ENCODE measurements at places on chromosomes 13 and 19. TPM values are rescaled to one million over a fixed set of nuclear protein-coding genes. Genes with fewer than 3 reads are reported as not detected.

KLK12 gene
- not detected for total RNA-seq

FARSA gene
- 65.8 TPM for total RNA-seq

ADAMTS10 gene
- total RNA-seq, result not detected

POGLUT2 gene
- 31.3 TPM for total RNA-seq

WDR88 gene
- not detected for total RNA-seq

TTC9B gene
- not detected for total RNA-seq

TEX101 gene
- not detected for total RNA-seq

GMIP gene
- 4.6 TPM for total RNA-seq

ZSCAN1 gene
- total RNA-seq, result not detected

ADGRE3 gene
- not detected for total RNA-seq

YJEFN3 gene
- total RNA-seq, result 1.0 TPM

CERS1 gene
- total RNA-seq, result 6.1 TPM

ATP4A gene
- not detected for total RNA-seq

GRIK5 gene
- 10.3 TPM for total RNA-seq

RFPL4AL1 gene
- 1.1 TPM for total RNA-seq

GRCh38 chr19:3857449-3858003 is 11.3 kb downstream of the ZFR2 start:
- peak; percentile 62 for DNase-seq

- DNase-seq, result no peak
These were observed 27.7 kb upstream of the ARGLU1 start for GRCh38 chr13:106595625-106596024.

GRCh38 chr13:75123428-75123827 is 358.5 kb downstream of the TBC1D4 start:
- no peak for DNase-seq

DNA sequence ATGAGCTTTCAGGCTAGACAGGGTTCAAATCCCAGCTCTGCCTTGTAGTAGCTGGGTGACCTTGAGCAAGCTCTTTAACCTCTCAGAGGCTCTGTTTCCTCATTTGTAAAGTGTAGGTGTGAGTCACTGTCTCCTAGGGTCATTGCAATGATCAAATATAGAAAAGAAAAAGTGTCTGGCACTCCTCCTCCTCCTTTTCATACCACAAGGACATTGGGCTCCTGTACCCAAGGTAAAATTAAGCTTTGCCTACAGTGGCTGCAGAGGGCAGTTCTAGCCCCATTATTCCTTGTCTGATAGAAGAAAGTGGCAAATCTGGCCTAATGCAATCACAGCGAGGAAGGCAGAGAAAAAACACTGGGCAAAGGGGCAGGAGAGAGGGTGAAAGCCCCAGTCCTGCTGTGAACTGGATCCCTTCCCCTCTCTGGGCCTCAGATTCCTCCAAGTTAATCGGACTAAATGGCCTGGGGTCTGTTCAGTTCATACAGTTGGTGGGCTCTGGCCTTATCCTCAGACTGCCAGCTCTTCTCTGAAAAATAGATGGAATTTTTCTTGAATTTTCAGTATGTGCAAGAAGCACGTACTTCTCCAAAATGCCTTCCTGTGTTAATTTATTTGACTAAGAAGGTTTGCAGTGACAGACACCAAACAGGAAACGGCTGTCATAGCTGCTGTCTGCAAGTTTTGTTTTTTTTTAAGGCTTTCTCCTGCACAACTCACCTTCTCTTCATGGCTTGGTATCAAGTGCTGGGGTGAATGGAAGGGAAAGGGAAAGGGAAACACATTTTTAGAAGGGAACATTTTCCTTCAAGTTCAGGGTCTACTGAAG is 35.3 kb downstream of the RGCC start:
- DNase-seq, result no peak

- DNase-seq, result no peak
These were observed 32.3 kb downstream of the WASF3 start for GRCh38 chr13:26589754-26590153.

GRCh38 chr19:9729162-9729561 is 39.4 kb downstream of the ZNF846 start:
- DNase-seq, result no peak

- DNase-seq, result peak; percentile 23
These were observed 9.4 kb downstream of the SCGB2B2 start for GRCh38 chr19:34667349-34668076.

GRCh38 chr13:30928978-30929377 is 3.5 kb upstream of the TEX26 start:
- DNase-seq, result no peak

GRCh38 chr19:38277549-38277948 is 13.2 kb downstream of the SPINT2 start:
- DNase-seq, result no peak

- no peak for DNase-seq
These were observed 140.0 kb downstream of the MYO16 start for GRCh38 chr13:108769213-108770070.

GRCh38 chr13:23811366-23812062 is 77.7 kb downstream of the MIPEP start:
- DNase-seq, result no peak

- DNase-seq, result peak; percentile 37
These were observed 11.5 kb downstream of the CIB3 start for GRCh38 chr19:16161840-16162239.

GRCh38 chr13:62087124-62087523 is 671.5 kb upstream of the PCDH20 start:
- no peak for DNase-seq

GRCh38 chr13:67308004-67308772 is 78.1 kb upstream of the PCDH9 start:
- no peak for DNase-seq

DNA sequence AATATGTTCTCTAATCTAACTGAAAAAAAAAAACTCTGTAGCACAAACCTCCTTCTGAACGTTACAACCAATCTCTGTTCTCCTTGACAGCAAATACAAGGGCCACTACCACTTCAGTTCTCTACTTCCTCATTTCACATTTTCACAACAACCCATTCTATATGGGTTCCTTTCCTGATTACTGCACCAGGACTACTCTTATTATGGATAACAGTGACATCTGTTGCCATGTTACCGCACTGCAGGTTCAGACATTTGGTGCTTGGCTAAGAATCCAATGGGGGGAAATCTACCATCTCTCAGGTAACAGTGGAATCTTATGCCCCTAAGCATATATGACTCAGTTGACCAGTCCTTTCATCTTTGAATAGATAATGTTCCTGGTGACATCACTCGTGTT is 11.6 kb upstream of the FPR3 start:
- no peak for DNase-seq

- DNase-seq, result no peak
These were observed 5.1 kb downstream of the ZSWIM9 start for GRCh38 chr19:48175578-48175977.

- DNase-seq, result no peak
These were observed 497.2 kb downstream of the DIAPH3 start for GRCh38 chr13:59666504-59666903.

GRCh38 chr13:76213423-76213904 is 577.3 kb downstream of the LMO7 start:
- DNase-seq, result no peak

- no peak for DNase-seq
These were observed 2.1 kb downstream of the SNAPC2 start for GRCh38 chr19:7921967-7922835.

GRCh38 chr13:77674852-77675251 is 22.6 kb upstream of the SLAIN1 start:
- no peak for DNase-seq

DNA sequence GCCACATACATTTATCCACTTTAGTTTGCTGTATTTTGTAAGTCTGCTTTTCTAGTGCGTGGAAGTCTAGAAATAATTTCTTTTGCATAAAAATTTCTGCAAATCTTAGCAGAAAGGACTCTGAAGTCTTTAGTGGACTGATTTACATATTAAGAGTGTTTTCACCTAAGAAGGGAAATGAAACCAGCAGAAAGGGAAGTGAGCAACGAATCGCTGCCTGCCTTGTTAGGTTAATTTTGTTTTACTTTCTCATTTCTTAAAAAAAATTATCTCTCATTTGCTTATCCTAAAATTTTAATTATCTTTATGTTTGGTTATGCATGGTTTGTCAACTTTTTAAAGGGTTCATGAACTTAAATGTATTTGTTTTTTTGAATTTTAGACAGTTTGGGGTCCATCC is 767 bp upstream of the GPR18 start:
- DNase-seq, result no peak

DNA sequence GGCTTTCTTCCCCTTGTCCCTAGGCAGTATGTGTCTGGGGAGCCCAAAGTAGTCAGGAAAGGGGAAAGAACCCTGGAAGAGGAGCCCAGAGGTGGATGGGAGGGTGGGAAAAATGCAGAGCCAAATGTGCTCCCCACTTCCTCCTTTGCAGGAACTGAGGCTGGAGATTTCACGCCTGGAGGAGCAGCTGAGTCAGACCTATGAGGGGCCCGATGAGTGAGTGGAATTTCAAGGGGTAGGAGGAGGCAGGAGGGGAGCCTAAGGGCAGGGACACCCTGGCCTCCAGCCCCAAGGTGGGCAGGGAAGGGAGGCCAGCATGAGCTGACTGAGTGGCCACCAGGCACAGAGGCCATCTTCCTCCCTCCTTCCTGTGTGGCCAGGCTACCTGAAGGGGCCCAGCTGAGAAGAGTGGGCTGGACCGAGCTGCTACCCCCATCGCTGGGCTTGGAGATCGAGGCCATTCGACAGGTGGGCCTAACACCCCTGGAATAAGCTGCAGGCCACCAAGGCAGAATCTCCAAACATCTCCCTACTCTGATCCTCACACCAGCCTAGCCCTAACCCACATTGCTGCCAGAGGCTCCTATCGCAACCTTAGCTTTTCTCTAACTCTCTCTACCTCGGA is 14.3 kb downstream of the PTH2 start:
- DNase-seq, result no peak

DNA sequence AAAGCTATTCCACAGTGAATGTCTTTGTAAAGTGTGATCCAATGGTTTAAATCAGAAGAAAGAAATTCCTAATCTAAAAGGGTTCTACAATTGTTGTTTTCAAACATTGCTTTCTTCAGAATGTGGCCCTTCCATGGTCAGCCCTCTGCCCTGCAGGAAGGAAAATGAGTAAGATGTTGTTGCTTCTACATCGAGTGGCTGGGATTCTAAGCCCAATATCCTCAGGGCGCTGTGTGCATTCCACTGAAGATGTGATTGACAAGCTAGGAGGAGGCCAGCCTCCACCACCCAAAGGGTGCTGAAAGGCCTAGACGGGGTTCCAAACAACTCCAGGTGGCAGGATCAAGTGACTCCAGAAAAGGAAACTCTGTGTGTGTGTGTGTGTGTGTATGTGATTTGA is 316.9 kb upstream of the TSHZ3 start:
- no peak for DNase-seq

- no peak for DNase-seq
These were observed 32.8 kb downstream of the RAP2A start for GRCh38 chr13:97466722-97467121.

DNA sequence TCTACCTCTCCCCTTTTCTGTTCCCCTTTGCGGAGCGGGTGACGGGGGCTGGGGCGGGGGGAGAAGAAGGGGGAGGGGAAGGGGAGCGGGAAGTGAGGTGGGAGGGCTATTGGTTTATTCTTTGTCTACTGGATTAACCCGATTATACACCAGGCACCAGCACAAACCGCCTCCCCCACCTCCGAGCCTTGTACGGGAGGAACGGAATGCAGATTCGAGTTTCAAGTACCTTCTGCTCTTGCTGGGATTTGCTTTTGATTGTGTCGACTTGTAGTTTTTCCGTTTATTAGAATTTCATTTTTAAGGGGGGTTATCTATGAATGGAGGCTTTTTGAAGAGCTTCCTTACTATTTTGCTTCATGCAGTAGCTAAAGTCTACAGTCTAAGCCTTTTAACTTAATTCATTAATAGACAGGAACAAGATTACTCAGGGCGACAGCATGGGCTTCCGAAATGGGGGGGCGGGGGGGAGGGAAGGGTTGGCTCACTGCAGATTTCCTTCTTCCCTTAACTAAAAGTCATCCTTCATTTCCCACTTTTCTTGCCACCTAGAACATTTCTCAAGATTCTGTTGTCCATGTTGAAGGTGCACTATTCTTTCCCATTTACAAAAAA is 937 bp upstream of the SPRY2 start:
- peak; percentile 90 for DNase-seq

- DNase-seq, result no peak
These were observed 9.1 kb downstream of the PCDH17 start for GRCh38 chr13:57640607-57641006.

DNA sequence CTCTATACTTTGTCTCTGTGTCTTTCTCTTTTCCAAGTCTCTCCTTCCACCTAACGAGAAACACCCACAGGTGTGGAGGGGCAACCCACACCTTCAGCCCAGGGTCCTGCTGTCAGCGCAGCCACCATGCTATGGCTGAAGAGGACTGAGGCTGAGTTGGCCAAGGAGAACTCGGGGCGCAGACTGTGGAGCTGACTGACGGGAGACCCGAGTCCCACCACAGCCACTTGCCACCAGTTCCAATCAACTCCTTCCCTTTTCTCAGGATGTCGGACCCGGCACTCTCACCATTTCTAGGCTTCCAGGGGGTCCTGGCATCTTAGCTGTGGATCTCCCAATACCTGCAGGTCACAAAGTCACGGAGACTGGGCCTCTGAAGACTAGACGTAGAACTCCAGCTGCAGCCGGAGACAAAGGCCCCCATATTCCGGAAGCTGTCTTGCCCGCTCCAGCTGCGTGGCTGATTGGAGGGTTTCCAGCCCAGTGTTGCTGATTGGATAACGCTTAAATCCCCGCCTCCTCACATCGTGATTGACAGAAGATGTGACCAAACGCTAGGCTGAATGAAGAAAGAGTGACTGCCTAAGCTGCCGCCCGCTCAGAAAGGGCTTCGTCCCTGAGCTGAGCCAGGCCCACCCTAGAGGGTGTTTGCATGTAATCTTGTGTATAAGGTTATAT is 63.6 kb downstream of the ZNF429 start:
- DNase-seq, result peak; percentile 8

GRCh38 chr13:44292545-44292944 is 81.1 kb upstream of the SERP2 start:
- no peak for DNase-seq

DNA sequence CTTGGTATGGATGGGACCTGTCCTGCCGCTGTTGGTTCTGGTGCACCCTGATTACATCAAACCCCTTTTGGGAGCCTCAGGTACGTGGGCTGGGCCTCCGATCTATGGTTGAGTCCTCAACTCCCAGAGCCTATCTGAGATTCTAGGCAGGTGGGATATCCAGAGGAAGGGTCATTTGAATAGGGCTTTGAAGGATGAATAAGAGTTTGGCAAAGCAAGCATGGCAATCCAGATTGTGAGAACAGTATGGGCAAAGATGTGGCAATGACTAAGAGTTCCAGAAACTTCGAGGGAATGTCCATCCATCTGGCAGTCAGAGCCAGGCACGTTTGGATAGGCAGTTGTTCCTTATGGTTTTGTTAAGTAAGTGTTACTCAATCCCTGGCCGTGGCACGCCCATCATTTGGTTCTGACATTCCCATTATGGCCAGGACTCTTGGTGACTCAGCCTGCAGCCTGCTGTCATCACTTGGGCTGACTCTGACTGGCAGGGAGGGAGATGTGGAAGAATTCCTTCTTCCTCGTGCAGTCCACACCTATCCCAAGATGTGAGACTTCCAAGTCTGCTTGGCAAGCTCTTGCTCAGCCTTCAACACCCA is 21.5 kb downstream of the CYP4F22 start:
- DNase-seq, result no peak

DNA sequence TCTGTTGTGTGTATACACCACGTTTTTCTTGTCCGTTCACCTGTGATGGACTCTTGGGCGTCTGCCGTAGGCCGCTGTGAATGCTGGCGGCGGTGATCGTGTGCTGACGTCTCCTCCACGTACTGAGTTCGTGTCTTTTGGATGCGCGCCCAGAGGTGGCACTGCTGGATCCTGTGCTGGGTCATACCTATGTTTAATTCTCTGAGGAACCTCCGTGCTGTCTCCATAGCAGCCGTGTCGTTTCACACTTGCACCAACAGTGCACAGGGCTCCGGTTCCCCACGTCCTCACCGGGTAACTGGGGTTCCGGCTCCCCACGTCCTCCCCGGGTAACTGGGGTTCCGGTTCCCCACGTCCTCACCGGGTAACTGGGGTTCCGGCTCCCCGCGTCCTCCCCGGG is 56.2 kb downstream of the ATP11A start:
- DNase-seq, result no peak
